ENCODE measurements at places on chromosomes 1 and 21.
A peak's percentile ranks its signal among the peaks of the same experiment; 100 is the strongest.

DNA sequence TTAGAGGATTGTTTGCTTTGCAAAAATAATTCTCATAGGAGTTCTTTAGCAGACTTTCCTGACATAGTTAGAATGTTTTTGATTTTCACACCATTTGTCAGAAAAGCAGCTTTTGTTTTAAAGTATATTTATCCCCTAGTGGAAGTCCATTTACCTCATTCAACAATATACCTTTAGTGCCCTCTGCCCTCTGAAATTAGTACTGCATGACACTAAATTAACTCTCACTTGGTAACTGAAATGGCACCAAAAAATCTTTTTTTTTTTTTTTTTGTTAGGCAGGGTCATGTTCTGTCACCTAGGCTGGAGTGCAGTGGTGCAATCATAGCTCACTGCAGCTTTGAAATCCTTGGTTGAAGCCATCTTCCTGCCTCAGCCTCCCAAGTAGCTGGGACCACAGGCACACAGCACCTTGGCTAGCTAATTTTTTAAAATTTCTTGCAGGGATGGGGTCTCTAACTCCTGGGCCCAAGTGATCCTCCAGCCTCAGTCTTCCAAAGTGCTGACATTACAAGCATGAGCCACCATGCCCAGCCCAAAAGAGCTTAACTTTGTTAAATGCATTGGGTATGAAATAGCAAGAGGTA, 13.6 kb downstream of the LRRC42 start:
- DNase-seq: no peak

GRCh38 chr1:60813071-60813470, 269.3 kb upstream of the NFIA start:
- no peak for DNase-seq

GRCh38 chr1:47709872-47710231, 272.0 kb downstream of the FOXD2 start:
- DNase-seq: no peak

DNA sequence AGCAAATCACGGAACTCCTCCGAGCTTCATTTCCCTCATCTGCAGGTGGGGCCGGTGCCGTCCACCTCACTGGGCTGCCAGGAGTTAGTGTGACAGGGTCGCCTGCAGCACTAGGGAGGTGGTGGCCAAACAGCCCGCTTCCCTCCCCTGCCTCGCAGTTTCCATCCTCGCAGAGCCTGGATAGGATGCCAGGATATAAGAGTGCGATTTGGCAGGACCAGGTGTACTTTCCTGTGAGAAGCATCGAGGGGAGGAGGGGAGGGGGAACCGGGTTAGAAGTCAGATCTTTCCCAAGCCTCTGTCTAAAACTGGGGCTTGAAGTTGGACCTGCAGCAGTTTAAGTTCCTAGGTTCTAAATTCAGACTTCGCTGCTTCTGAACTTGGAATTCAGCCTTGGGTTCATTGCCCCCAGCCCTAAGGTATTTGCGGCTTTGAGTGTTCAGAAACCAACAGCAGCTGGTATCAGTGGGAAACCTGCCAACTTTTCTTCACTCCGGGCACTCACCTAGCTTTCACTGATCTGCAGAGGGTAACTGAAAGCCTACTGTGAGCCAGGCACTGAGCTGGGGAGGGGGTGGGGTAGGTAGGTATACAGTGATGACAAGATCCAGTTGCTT, 1.7 kb upstream of the JUN start:
- DNase-seq: peak; percentile 21

- no peak for DNase-seq
Observed at GRCh38 chr1:18178111-18178510, 70.5 kb downstream of the IGSF21 start.

- DNase-seq: no peak
Observed at GRCh38 chr1:225699336-225699735, 46.4 kb upstream of the ENAH start.

- DNase-seq: no peak
Observed at GRCh38 chr1:11157867-11158266, 31.3 kb upstream of the ANGPTL7 start.

DNA sequence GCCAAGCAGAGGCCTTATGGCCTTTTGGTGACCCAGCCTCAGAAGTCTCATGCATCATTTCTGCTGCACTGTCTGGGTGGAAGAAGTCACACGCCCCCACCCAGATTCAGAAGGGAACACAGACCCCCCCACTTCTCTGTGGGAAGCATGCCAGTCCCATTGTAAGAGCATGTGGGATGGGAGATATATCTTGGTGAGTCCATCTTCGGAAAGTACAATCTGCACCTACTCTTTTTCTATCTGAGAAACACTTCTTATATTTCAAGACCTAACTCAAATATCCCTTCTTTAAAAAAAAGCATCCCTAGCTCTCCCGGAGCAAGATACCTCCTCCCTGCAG, 159.6 kb upstream of the FGGY start:
- no peak for DNase-seq

- DNase-seq: no peak
Observed at GRCh38 chr1:162910161-162910560, 49.2 kb upstream of the CCDC190 start.

- DNase-seq: peak; percentile 67
Observed at GRCh38 chr1:47432071-47433036, 5.5 kb upstream of the FOXD2 start.

DNA sequence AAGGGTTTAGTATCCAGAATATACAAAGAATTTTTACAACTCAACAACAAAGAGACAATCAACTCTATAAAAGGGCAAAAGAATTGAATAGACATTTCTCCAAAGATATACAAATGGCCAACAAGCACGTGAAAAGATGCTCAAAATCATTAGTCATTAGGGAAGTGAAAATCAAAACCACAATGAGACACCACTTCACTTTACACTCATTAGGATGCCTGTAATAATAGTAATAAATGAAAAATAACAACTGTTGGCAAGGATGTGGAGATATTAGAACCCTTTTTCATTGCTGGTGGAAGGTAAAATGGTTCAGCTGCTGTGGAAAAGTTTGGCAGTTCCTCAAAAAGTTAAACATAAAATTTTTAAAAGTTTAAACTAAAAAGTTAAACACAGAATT, 7.0 kb upstream of the ABCD3 start:
- no peak for DNase-seq

DNA sequence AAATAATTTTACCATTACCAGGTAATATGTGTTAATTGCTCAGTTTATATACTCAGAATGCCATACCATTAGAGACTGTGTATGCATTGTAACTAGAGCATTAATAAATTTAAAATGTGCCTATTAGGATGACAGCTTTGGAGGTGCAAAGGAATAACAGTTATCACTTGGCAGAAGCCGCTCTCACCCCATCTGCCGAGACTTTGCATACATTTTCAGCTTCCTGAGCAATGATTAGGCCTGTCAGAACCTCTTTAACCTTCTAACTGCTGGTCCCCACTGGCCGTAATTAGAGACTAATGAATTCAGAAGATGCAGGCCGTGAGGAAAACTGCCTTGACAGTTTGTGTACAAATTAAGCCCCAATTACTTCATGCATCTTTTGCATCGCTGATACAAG, 158.0 kb upstream of the PROX1 start:
- DNase-seq: no peak

DNA sequence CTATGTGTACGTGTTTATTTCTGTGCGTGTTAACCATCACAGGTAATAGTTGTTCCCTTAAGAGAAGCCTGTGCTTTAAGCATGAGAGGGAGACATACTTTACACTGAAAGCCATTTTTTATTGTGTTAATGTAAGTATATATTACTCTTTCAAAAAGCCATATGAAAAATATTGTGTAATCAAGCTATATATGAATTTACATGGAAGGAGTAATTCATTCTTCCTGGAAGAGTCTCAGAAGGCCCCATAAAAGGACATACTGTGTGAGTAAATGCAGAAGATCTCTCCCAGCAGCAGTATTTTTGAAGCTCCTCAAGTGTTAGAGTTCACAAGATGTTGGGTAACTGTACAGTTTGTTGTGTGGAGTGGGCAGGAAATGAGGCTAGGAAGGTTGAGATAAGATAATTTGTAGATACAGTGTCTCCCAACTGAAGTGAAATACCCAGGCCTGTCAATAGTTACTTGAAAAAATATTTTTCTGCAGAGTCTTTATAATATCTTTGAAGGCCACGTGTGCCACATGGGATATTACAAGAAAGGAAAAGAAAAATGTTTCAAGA, 138.3 kb downstream of the PTGER3 start:
- DNase-seq: no peak

DNA sequence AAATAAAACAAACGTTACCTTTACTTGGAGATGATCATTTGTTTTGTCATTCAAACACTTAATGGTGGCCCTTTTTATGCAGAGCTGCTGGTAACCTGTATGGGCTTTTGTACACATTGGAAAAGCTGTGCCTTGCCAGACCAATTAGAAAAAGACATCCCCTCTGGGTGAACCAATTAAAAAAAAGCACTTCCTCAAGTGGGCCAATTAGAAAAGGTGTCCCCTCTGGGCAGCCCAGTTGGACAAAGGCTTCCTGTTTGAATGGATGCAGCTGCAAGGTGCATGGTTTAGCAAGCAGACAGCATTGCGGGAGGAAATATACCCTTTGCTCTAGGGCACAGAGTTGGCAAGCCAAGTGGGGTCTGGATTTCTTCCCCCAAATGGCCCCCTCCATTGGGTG, 21.6 kb downstream of the HUNK start:
- no peak for DNase-seq

DNA sequence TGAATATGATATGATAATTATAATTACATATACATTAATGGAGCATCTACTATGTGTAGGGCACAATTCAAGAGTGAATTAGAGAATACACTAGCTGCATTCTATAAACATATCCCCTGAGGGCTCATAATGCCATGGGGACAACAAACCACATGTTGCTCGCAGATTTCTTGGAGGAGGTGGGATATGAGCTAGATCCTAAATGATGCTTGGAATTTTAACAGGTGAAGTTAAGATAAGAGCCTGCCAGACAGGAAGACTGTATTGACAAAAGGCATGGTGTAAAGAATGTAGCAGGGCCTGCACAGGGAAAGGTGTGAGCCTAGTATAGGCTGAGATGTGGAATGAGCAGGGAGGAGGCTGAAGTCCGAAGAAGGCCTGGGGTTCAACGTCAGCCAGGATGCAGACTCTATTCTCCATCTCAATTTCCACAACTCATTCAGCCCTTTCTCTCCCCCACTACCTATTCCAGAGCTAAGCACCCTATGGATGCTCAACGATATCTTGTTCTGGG, 120.2 kb downstream of the ELAVL4 start:
- DNase-seq: no peak

DNA sequence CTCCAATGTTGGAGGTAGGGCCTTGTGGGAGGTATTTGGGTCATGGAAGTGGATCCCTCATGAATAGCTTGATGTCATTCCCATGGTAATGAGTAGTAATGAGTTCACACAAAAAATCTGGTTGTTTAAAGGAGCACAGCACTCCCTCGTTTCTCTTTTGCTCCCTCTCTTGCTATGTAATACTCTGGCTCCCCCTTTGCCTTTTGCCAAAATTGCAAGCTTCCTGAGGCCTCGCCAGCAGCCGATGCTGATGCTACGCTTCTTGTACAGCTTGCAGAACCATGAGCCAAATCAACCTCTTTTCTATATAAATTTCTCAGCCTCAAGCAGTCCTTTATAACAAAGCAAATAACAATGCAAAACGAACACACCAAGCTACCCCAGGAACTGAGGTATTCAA, 80.9 kb downstream of the LHX9 start:
- no peak for DNase-seq

GRCh38 chr1:41175546-41175945, 66.6 kb downstream of the SCMH1 start:
- no peak for DNase-seq

DNA sequence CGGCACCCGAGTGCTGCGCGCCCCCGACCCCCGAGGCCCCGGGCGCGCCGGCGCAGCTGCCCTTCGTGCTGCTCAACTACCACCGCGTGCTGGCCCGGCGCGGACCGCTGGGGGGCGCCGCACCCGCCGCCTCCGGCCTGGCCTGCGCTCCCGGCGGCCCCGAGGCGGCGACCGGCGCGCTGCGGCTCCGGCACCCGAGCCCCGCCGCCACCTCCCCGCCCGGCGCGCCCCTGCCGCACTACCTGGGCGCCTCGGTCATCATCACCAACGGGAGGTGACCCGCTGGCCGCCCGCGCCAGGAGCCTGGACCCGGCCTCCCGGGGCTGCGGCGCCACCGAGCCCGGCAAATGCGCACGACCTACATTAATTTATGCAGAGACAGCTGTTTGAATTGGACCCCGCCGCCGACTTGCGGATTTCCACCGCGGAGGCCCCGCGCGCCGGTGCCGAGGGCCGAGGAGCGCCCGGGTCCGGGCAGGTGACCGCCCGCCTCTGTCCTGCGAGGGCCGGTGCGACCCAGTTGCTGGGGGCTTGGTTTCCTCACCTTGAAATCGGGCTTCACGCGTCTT, 49.0 kb downstream of the SIM2 start:
- peak; percentile 49 for DNase-seq

DNA sequence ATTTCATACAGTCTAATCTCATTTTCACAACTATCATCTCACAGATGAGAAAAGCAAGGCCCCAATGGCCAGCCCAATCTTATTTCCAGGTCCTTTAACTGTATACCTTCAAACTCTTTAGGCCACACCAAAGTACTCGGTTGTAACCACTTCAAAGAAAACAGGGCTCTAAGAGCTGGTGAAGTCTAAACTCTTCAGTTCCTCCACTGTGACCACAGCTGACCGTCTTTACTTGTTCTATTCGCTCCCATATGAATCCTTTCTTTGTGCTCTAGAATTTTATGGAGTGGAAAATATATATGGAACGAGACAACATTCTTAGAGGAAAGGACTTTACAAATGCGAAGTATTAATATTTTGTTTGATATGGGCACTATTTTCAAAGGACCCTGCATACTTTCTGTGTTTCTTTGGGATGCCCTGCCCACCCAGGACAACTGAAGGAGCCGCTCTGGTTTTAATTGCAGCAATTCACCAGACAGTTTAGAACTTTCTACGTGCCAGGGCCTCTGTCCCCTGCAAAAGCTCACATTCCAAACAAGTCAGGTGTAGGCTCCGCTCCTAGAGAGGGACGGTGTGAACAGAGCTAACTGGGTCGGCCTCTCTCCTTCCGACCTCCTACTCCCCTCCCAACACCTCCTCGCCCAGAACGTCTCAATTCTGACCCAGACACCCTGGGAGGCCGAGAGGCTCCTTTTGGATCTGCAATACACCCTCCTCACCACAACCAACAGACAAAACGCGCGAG, 15.7 kb downstream of the IER5 start:
- DNase-seq: no peak

DNA sequence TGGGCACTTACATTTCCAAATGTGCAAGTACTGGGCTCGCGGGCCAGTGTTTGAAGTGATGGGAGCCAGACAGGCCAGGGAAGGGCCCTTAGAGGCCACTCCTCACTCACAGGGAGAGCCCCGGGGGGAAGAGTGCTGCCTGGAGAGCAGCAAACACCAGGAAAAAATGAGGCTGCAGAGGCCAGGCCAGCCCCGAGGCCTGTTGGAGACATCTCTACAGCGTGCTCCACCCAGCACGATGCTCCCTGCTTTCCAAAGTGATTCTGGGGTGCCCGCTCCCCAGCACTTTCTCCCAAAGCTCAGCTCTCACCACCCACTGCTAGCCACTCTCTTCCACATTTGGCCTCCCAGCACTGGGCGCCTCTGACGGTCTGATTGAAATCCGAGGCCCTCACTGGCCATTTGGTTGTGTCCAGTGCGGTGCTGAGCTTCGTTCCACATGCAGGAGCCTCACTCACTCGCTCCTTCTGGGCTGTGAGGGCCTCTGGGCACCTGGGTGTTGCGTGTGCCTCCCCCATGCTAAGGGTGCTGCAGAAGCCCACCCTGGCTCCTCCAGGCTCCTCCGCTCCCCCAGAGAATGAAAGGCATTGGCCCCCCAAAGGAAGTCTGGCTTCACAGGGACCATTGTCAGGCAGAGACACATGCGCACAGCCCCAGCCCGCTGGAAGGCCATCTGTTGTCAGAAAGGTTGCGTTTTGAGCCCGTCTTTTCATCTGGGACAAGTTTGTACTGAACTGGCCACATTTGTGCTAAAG, 385.4 kb upstream of the VAMP3 start:
- DNase-seq: no peak

GRCh38 chr1:202599669-202600431, 110.4 kb downstream of the SYT2 start:
- peak; percentile 41 for DNase-seq
